M059J (cell line): ENCODE measurements at places on chromosomes 2 and 18. TPM values are rescaled to one million over a fixed set of nuclear protein-coding genes. Genes with fewer than 3 reads are reported as not detected.

- no peak for DNase-seq
Measured at GRCh38 chr2:119114266-119114665, 44.3 kb downstream of the C1QL2 start.

GRCh38 chr18:49021076-49021432 lies 70.3 kb upstream of the SMAD7 start:
- DNase-seq: no peak

DNA sequence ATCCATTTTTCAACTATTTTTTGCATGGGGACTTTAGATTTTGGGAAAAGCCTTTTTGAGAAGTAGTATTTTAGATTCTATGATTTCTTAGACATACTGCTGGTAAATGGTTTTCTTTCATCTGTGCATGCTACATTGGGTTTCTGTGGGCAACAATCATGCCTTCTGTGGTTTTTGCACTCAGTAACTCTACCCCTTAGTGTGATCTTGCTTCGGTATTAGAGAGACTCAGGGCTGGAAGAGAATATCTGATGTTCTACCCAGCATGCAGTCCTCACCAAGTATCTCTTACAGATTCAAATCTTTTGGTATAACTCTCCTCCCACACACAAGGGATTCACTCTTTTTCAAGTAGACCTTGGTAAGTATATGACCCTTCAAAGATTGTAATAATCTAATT lies 183.0 kb downstream of the PMAIP1 start:
- DNase-seq: peak; percentile 46

DNA sequence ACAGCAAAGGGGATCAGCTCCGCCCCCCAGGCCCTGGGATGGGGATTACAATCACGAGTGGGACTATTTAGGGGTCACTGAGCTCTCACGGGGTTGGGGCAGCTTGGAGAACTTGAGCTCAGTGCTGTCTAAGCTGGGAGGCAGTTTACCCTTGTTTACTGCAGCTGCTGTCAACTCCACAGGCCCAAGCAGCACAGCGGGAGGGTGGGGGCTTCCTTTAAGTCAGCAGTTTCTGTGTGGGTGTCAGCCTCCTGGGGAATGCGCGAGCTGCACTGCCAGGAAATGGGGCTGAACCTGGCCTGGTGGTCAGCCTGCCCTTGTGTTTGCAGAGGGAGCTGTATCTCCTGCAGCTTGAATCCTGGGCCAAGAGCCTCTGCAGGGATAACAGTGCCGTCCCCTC lies 29.8 kb downstream of the TOGARAM2 start:
- DNase-seq: no peak

DNA sequence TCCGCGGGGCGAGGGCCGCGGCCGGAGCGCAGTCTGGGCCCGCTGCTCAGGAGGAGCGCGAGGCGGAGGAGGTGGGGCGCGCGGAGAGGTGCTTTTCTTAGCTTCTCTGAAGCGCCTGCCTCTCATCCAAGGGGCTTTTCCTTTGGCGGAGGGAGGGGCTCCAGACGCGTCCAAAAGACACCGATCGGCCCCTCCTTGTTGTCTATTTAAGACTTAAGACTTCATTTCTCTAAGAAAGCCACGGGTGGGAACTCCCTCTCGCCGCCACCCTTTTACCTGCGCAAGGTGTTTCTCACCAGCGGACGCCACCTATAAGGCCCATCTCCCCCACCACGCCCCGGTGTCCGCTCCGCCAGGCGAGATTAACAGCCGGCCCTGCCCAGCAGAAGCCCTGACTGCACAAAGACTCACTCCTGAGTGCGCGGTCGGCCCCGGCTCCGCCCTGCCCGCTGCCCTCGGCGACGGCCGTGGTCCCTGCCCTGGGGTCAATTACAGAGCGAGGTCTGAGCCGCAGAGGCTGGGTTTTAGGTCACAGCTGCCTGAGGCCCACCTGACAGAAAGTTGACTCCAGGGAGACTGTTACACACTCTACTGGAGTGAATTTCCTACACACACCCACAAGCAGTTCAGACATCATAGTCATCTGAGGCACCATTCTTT lies at the start of gene DSC2:
DSC2 (minus strand) TSS at position 397 of the 660 bp plus-strand sequence. CDS start 450 bp downstream, outside the sequence.
- no peak for DNase-seq

DNA sequence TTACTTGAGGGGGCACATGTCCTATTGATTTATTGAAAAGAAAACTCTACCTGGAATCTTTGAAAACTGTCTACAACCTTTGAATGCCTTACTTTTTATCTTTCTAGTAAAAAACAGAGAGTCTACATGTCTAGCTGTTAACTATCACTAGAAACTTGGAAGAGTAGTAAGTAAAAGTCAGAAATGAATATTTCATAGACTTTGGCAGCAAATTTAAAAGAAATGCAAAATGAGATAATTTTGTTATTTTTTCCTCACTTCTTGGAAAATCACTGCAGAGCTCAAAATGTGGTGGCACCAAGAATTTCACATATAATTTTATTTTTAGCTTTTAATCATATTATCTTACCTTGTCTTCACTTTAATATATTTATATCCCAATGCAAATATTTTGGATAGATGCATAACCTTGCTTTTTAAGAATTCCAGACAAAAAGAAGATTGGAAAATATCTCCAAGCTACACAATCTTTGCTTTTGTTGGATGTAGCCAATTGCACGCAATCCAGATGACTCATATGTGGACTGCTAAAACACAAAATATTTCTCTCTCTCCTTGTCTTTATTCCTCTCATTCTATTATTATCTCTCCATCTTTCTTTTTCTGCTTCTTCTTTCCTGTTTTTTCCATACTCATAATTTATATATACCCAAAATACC lies 92.2 kb upstream of the DSEL start:
- peak; percentile 50 for DNase-seq

GRCh38 chr2:196117214-196117705 lies 48.6 kb upstream of the DNAH7 start:
- no peak for DNase-seq

DNA sequence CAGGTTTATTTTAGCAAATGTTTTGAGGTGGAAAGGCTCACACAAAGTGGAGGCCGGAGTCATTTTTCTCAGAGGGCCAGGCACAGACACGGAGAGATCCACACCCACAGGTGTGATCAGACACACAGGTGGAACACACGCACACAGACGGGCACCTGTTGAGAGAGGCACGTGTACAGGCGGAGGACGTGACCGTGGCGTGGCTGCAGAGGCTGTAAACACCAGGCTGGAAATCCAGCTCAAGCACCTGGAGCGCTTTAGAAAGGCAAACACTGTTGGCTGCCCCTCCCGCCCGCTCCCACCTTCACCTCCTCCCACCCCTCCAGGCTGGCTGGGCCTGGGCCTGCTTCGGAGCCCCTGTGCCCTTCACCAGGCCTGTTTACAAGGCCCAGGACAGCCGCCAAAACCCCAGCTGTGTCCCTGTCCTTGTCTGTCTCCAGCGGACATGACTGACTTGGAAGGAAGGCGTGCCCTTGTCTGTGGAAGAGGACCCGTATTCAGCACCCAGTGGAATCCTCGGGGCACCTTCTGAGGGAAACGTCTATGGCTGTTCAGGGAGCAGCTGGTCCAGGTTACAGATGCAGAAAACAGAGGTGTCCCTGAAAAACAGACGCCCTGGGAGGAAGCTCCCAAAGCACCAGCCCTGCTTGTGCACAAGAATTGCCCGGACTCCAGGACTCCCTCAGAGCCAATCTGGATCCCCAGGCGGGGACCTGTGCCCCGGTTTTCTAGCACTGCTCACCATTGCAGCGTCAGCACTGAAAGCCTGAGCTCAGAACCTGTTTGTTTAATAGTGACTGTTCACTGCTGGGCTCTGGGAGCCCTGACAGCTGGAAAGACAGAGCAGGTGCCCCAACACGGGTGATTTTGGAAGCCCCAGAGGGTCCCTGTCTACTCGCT lies 134.3 kb upstream of the HAAO start:
- DNase-seq: no peak

GRCh38 chr18:21664069-21664468 lies 40.5 kb downstream of the ABHD3 start:
- no peak for DNase-seq

GRCh38 chr18:36672437-36673344 lies 156.1 kb downstream of the TPGS2 start:
- DNase-seq: peak; percentile 42

- DNase-seq: no peak
Measured at GRCh38 chr2:236767941-236768340, 198.3 kb downstream of the ACKR3 start.

GRCh38 chr2:241859017-241859435 lies 332 bp upstream of the PDCD1 start:
- DNase-seq: no peak

GRCh38 chr18:1003499-1003898 lies 98.8 kb downstream of the ADCYAP1 start:
- DNase-seq: no peak

DNA sequence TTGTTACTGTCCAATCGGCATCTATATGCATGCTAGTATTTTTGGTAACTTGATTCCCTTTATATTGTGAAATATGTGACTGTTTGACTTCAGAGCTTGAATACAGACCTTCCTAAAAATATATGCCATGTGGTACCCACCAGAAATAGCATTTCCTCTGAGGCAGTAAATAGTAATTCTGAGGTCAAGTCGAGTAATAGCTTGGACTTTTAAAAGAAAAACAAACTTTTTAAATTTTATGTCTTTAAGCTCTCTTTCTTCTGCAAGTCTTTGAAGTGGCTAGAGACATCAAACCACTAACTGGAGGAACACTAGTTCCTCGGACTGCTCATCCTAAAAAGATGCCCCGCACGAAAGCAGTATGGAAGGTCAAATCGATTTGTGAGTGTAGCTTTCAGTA lies 396.8 kb upstream of the SLC14A2 start:
- no peak for DNase-seq

DNA sequence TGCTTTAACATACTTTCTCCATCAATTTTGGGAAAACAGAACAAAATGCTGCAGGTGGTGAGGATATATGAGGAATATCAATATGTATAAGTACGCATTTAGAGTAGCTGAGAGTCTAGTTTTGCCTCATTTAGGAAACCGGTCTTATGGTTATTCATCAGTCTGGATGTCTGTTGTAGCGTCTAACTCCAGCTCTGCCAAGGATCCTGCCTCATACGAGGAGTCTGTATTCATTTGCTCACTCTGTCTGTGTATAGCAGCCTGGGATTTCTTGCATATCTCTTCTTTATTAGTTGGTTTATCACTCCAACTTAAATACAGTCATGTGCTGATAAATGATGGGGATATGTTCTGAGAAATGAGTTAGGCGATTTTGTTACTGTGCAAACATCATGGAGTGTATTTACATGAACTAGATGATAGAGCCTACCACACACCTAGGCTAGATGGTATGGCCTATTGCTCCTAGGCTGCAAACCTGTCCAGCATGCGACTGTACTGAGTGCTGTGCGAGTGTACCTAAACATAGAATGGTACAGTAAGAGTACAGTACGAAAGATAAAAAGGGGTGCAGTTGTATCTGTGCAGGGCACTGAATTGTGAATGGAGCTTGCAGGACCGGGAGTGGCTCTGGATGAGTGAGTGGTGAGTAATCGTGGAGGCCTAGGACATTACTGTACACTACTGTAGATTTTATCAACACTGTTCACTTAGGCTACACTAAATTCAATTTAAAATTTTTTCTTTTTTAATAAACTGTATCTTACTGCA lies 148.1 kb downstream of the ZNF407 start:
- DNase-seq: peak; percentile 81

ITGB6 gene
- total RNA-seq: 0.49 and 1.6 TPM in 2 replicates

NPPC gene
- total RNA-seq: not detected in 2 replicates

NTSR2 gene
- total RNA-seq: 0.12 TPM in 1 of 2 replicates, not detected in the other

OTOS gene
- not detected in 2 replicates for total RNA-seq

PKDCC gene
- total RNA-seq: 4.1 and 5.4 TPM in 2 replicates

ADAM23 gene
- 0.25 TPM in 1 of 2 replicates, not detected in the other for total RNA-seq
